Stimulated activated CD8-positive, alpha-beta memory T cell treated with anti-CD3 and anti-CD28 coated beads, Interleukin-15, amount 100 ng/mL, for 48 hours (primary cell): ENCODE measurements at places on chromosomes 5 and 9.

DNA sequence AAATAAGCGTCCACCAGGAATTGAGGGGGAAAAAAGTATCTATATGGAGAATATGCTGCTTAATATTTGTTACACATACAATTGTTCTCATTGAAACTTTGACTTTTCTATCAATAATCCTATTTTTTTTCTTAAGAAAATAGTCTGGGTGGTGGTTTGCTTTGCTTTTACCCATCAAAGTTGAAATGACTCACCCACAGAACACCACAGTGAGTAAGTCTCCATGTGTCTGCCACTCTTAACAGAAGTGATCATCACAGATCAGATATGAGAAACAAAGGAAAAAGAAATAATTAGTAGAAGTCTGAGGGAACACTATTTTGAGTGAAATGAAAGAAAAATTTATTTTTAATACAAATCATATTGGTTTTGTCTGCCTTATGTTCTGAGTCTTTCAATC lies 742.8 kb downstream of the CDH9 start:
- DNase-seq = no peak

- DNase-seq = no peak
Observed at GRCh38 chr5:78269088-78269703, 25.3 kb downstream of the AP3B1 start.

DNA sequence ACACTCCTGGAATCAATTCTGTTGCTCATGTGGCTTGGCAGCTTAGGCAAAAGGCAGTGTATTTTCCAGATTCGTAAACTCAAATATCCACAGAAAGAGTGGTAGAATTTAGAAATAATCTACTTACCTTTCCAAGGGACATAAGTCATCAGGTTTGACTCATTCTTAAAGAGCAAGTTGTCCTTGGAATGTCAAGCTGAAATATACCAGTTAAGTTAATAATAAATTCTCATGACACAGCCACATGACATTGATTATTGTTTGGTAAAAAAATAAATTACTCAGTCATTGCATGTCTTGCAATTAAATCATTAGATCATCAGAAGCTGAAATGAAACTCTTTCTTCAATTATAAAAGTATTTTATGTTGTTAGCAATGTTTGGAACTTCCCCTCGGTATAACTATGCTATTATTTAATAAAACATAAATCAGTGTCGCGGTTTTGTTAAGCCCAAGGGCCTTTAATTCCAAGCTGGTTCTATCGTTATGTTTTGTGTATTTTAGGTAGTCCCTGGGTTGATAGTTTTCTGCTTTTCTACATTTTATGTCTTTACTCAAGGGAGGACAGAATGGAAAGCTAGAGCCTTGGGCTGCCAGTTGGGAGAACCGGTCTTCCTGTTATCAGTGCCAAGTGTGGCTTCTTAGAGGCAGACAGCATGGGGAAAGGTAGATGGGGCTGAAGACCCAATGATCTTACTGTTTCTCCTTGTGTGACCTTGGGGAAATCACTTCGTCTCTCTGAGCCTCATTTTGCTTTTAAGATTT lies 79.3 kb upstream of the PRLR start:
- DNase-seq = no peak

DNA sequence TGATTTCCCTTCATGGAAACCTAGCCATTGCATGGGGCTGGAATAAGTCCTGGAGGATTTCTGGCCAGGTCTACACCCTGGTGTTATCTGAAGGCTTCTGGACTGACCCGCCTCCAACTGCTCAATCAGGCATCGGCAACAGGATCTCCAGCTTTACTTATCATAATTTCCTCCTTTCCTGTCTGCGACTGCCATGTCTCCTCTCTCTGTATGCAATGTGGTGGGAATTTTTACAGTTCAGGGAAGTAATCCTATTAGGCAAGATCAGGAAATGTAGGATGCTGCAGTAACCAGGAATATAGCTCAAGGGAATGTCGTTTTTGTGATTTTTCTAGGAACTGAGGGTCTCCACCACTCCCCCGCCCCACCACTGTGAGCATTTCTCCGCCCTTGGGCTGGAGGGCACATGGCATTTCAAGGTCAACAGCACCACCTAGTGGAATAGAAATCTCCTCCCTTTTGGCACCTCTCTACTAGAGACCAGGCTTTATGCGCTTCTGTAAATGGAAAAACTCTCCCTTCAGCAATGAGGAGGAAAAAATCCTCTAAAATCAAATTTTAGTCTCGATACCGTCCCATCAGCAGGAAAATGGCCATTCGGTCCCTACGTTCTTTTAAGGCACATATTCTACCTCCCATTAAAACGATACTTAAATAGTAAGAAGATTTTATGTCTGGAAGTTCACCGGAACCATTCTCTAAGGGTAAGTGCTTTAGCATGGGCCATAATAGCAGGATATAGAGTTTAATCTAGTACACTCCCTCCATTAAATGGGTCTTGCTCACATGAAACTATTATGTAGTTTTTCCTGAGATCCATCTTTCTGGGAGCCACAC lies 93.0 kb downstream of the YTHDC2 start:
- no peak for DNase-seq

GRCh38 chr5:82595113-82595512 lies 317.0 kb upstream of the RPS23 start:
- no peak for DNase-seq

- DNase-seq = no peak
Observed at GRCh38 chr5:123151227-123151909, 62.3 kb downstream of the PRDM6 start.

DNA sequence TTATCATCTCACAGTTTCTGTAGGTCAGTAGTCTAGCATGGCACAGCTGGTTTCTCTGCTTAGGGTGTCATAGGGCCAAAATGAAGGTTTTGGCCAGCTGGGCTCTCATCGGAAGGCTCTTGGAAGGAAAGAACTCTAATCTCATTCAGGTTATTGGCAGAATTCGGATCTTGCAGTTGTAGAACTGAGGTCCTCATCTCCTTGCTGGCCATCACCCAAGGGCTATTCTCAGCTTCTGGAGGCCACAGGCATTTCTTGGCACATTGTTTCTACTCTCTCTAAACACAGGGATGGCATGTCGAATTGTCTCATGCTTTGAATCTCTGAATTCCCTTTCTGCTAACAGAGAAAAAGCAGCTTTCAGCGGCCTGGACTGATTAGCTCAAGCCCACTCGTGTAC lies 258.0 kb upstream of the SMARCA2 start:
- DNase-seq = no peak

DNA sequence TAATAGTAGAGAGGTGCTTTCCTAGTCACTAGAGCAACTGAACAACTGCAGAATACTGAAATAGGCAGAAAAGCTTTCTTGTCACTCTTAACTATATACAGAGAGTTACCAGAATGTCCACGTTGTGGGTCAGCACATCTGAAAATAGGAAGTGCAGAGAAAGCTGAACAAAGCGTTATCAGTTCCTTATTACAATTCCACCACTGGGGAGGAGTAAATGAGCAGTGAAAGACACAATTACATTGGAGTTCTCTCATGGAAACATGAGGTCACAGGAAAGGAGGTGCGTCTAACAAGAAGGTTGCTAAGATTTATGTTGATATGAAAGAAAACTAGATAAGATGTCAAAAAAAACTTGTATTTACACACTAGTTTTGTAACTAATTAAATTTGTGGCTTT lies 461.9 kb upstream of the COX7C start:
- DNase-seq = no peak

DNA sequence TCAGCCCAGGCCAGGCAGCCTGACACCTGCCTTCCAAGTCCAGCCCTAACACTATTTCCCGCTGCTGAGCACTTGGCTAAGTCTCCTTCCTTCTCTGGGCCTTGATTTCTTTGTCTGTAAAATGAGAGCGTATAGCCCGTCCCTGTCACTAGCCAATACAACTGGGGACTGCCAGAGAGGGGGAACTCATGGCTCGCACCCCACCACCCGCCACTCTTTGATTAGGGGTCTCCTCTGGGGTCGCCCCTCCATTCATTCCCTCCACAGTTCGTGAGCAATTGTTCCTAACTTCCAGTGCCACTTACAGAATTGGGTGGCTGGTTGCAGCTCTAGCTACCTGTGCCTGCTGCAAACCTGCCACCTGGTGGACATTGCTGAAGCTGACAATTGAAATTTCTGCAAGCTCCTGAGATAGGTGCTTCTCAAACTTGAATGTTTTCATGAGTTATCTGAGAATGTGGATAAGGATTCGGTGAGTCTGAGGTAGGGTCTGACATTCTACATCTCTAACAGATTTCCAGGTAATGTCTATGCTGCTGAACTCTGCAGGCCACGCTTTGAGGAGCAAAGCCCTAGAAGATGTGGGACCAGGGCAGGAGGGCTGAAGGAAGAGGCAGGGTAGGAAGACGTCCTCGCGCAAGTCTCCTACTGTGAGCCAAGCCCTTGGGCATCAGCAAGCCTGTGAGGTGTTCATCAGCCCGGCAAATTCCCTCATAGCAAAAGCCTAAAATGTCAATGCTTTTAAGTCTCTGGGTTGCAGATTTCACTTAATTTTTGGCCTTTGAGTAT lies 13.3 kb upstream of the RECK start:
- DNase-seq = peak; percentile 42

- DNase-seq = no peak
Observed at GRCh38 chr9:8831568-8831967, 1032.0 kb upstream of the DMAC1 start.

- no peak for DNase-seq
Observed at GRCh38 chr9:121059998-121060636, 10.0 kb upstream of the C5 start.

DNA sequence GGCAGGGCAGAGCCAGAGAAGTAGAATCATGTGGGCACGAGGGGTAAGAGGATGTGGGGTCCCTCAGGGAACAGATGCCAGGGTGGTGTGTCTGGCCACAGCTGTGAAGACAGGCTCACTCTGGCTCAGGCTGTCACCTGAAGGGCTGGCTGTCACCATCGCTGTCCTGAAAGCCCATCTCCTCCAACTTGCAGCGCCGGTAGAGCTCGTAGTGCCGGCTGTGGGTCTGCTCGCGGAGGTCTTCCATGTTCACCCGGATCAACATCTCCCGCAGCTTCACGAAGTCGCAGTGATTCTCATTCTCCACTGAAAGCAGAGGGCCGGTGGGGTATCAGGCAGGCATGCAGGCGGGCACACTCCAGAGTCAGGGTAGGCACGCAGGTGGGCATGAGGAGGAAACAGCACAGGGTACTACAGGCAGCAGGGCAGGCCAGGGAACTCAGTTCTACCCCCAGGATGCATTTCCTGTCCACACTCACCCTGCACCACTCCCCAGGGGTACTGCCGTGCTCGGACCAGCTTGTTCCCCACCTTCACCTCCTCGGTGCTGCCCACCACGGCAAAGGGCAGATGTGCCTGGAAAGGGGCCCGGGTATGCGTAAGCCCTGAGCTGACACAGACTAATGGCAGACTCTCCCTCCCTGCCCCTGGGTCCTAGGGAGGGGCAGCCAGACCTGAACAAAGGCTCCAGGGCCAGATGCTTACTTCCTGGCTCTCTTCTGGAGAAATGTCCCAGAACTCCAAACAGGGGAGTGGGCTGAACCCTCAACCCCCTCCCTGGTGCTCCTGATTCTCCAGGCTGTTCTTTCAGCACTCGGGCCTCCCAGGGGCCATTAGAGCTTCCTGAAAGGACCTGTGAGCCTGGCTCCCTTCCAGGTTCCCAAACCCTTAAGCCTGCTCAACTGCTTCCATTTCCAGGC lies 14.4 kb downstream of the CCNI2 start:
- DNase-seq = no peak

GRCh38 chr9:76943054-76943453 lies 37.1 kb upstream of the PRUNE2 start:
- no peak for DNase-seq

GRCh38 chr5:159518371-159518770 lies 188.1 kb upstream of the IL12B start:
- no peak for DNase-seq

DNA sequence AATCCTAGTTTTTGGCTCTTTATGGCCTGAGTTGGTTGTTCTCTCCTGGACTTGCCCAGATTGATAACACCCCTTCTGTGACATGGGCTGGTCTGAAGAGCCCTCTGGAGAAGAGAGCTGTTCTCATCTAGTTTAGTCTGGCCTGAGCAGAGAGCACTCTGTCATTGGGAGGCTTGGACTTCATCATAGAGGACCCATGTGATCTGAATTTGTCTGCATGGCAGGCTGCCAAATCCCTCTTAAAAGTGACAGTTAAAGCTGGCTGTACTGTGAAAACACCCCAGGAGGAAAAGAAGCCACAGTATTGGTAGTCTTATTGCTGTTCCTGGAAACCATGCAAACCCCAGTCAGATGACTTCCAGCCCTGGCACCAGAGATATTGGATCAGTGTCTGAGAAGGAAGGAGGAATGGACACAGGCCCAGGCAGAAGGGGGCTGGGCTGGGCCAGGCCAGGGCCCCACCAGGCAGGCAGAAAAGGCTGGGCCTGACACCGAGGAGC lies 3.7 kb upstream of the WDR31 start:
- DNase-seq = no peak

DNA sequence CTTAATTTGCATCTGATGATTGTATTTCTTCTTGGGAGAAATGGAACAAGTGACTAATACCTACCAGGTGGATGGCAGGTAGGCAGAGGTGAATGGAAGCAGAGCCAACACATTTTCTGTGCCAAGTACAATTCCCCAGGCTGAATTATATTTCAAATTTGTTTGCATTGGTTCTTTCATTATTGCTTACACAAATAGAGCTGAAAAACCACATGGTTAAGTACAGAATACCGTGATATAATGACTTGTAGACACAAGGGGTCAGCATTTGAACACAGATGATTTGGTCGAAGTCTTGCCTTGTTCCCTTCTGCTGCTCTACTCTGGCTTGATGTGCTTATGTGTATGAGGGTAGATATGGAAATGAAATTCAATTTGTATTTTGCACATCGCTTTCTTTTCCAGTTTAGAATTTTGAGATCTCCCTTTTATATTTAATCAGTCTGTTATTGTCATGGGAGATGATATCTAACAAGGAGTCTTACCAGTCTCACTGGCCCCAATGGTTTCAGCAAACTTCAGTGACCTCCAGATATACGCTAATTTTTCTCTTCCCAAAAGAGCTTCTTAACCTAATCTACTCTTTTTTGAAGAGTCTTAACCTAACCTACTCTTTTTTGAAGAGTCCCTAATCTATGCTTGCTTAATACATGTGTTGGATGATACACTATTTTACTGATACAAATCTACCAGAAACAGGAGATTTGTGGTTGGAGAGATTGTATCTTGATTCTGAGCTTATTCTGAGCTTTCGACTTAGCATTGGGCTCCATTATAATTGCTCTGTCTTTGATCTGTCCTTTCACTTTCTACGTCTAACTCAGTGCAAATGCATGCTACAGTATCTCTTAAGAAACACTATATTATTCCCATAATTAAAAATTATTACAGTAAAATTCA lies 88.1 kb downstream of the PCSK1 start:
- DNase-seq = no peak

GRCh38 chr9:102185962-102186361 lies 447.5 kb upstream of the GRIN3A start:
- no peak for DNase-seq

DNA sequence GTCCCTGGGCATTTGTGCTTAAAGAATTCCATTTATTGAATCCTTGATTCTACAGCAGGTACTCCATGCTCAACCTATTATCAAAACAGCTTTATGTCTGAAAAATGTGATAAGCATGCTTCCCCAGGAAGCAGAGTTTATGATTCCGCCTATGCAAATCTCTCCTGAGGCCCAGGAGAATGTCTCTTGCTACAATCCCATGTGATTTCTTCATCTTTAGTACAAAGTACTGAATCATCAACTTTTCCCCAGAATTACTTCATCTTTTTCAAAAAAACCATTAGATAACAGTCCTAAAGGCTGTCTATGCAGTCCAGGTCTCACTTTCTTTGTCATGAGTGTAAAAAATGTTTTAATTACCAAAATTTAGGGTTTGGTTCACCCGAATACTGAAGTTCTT lies 130.2 kb upstream of the ADAMTSL1 start:
- DNase-seq = no peak
